Endodermal cell (in vitro differentiated cells): ENCODE measurements at places on chromosomes 5 and 9. TPM values are rescaled to one million over a fixed set of nuclear protein-coding genes. Genes with fewer than 3 reads are reported as not detected.

Gene SHC3
- total RNA-seq, result 0.28 to 2.3 TPM (median 0.95 TPM) in 3 replicates

GRCh38 chr9:7862170-7862569 lies 62.6 kb upstream of the DMAC1 start:
- no peaks in the 10 kb centered on the region for H3K36me3 ChIP-seq
- H3K4me3 ChIP-seq, result no peak overlapping the region
- no peak overlapping the region for H3K27ac ChIP-seq
- H3K4me1 ChIP-seq, result no peaks in the 10 kb centered on the region
- H3K27me3 ChIP-seq, result no peaks in the 10 kb centered on the region

DNA sequence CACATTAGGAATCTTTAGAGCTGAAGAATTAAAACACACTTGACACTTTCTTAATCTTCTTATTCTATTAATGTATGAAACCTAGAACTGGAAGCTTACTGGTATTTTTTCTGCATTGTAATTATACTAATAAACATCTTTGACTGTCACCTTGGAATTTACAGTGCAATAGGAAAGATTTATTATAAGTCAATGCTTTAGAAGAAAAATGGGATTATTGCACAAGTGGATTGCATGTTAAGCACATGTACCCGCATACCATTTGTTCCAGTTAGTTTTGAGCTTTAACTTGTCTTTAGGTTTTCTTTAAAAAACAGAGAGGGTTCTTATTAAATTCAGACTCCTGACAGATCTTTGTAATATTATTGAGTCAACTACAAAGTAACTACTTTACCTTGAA lies 278.5 kb downstream of the CCDC171 start:
- H3K27ac ChIP-seq, result no peak overlapping the region
- no peak overlapping the region for H3K4me3 ChIP-seq
- no peaks in the 10 kb centered on the region for H3K36me3 ChIP-seq
- no peaks in the 10 kb centered on the region for H3K27me3 ChIP-seq
- no peak for DNase-seq
- no peaks in the 10 kb centered on the region for H3K4me1 ChIP-seq

DNA sequence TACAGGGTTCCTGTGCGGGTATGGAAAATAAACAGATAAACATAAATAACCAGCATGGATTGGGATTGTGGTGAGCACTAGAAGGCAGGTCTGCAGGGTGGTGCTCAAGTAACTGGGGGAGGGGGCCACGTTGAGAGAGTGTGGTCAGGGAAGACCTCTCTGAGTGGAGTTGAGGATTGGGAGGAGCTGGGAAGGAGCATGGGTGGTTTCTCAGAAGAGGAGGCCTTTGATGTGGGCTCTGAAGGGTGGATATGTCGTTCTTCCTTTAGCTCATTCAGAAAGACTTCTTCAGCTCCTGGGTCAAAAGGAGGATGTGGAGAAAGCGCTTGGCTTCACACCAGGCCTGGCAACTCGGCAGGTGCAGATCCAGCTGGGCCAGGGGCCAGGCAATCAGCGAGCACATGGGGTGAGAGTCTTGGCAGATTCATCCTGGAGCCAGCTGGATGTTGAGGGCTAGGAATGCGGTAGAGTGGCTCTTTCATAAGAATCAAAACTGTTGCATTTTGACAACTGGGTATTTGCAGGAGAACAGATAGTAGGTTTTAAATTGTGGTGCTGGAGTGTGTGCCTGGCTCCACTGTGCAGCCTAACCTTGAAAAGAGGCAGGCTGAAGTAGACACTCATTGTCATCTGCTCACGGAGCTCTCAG lies 71.7 kb downstream of the PCSK5 start:
- no peak for DNase-seq
- no peaks in the 10 kb centered on the region for H3K36me3 ChIP-seq
- peaks cover 96% of the 10 kb centered on the region for H3K27me3 ChIP-seq
- H3K4me3 ChIP-seq, result no peak overlapping the region

- peaks cover 5% of the 10 kb centered on the region for H3K4me1 ChIP-seq
- no peaks in the 10 kb centered on the region for H3K36me3 ChIP-seq
- no peaks in the 10 kb centered on the region for H3K27me3 ChIP-seq
These were observed 91.5 kb downstream of the CDH6 start for GRCh38 chr5:31285025-31285424.

GRCh38 chr5:55551904-55552303 lies 17.1 kb upstream of the PLPP1 start:
- H3K27me3 ChIP-seq, result no peaks in the 10 kb centered on the region
- H3K4me1 ChIP-seq, result no peaks in the 10 kb centered on the region
- no peak overlapping the region for H3K27ac ChIP-seq
- no peaks in the 10 kb centered on the region for H3K36me3 ChIP-seq

Gene ANKRD18A
- 8.0 and 8.4 TPM in 2 replicates for total RNA-seq

DNA sequence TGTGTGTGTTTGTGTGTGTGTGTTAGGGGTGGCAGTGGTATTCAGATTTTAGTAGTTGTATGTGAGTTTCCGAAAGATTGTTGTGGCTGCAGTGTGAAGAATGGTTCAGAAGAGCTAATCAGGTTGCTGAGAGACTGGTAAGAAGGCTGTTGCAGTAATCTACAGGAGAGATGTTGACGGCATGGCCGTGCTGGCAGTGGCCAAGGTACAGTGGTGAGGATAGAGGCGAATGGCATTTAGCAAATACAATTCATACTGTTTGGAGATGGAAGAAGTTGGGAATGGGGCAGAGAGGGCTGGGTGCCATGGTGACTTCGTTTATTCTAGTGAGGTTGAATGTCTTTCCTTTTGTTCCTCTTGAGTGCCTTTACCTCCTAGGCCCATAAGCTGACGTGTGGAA lies 77.5 kb upstream of the SPATA31D4 start:
- H3K36me3 ChIP-seq, result no peaks in the 10 kb centered on the region
- no peak overlapping the region for H3K27ac ChIP-seq
- no peak overlapping the region for H3K4me3 ChIP-seq
- H3K27me3 ChIP-seq, result no peaks in the 10 kb centered on the region

DNA sequence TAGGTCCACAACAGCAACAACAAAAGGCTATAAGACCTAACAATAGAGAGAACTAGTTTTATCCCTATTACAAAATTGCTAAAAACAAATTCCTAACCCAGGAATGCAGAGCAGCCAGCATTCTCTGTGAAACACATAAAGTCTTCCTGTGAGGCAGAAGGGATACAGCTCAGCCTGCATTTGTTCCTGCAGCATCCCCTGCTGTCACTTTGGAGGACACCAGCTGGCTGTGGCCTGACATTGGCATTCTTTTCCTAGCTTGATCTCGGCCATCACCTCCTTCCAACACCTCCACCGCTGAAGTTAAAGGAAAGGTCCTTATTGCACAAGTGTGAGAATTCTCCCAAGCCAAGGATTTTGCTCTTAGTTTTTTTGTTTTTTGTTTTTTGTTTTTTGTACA lies 186.1 kb downstream of the SNCAIP start:
- H3K27ac ChIP-seq, result no peak overlapping the region
- peaks cover 13% of the 10 kb centered on the region for H3K4me1 ChIP-seq
- H3K36me3 ChIP-seq, result no peaks in the 10 kb centered on the region
- peak; percentile 86 for DNase-seq

DNA sequence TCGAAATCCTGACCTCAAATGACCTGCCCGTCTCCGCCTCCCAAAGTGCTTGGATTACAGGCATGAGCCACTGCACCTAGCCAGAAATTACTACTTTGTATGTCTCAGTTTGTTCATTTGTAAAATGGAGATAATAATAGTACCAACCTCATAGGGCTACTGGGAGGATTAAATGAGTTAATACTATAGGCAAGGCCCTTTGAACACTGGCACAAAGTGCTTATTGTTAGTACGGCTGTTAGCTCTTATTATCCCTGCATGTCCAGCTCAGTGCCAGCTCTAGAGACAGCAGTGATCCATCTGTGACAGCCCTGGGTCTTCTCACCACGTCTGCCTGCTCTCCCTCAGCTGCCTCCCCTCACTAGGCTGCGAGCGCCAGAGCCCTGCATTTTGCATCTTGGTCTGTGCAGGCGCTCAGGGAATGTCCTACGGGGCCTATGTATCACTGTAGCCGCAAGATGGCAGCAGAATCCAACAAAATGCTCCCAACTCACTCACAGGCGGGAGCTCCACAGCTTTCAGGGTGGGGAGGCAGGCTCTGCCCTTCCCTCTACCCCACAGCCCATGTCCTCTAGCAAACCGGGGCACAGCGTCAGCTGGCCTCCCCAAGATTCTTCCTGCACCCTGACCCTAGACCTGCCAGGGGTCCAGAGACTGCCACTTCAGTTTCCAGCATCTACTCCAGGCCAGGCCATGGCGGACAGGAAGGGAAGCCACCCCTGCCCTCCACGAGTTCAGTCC lies 17.7 kb upstream of the AKNA start:
- H3K36me3 ChIP-seq, result no peaks in the 10 kb centered on the region
- peaks cover 7% of the 10 kb centered on the region for H3K4me1 ChIP-seq
- peak; percentile 94 for DNase-seq
- no peak overlapping the region for H3K4me3 ChIP-seq
- no peaks in the 10 kb centered on the region for H3K27me3 ChIP-seq

DNA sequence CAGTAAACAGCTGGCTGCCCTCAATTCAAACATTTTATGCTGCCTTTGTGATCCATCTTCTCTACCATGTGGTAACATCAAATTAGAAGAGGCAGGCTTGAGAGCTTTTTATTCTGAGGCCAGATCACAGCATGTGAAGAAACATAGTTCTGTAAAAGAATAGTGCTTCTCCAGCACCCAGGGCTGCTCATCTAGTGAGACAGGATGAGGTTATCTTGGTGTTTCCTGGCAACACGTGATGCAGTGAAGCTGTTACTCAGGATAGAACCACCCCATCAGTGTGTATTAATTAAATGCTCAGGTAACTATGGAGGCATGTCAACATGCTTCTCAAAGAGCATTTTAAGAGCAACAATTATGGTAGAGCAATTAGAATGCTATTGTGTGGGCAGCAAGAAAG lies 400.5 kb upstream of the ACO1 start:
- no peaks in the 10 kb centered on the region for H3K4me1 ChIP-seq
- H3K36me3 ChIP-seq, result no peaks in the 10 kb centered on the region
- no peak for DNase-seq
- no peaks in the 10 kb centered on the region for H3K27me3 ChIP-seq

Gene LCN1
- not detected in 3 replicates for total RNA-seq
